ENCODE measurements at places on chromosomes 3 and 15. TPM values are rescaled to one million over a fixed set of nuclear protein-coding genes. Genes with fewer than 3 reads are reported as not detected.

- peak; percentile 4 for DNase-seq
These were observed 7.5 kb downstream of the CMSS1 start for GRCh38 chr3:99825004-99825640.

DNA sequence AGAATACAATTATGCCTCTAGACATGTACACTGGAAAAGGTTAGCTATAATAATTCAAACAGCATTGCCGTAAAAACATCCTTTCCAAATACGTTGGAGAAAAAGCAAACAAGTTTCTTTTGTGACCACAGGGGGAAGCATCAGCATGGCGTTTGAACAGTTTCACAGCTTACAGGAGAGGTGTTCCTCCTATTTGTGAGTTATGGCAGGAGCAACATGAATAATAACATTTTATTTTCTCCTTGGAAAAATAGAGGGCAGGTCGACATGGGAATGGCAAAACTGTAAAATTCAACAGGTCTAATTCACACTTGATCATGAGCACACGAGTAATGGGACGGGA is 39.7 kb upstream of the GADL1 start:
- peak; percentile 8 for DNase-seq

DNA sequence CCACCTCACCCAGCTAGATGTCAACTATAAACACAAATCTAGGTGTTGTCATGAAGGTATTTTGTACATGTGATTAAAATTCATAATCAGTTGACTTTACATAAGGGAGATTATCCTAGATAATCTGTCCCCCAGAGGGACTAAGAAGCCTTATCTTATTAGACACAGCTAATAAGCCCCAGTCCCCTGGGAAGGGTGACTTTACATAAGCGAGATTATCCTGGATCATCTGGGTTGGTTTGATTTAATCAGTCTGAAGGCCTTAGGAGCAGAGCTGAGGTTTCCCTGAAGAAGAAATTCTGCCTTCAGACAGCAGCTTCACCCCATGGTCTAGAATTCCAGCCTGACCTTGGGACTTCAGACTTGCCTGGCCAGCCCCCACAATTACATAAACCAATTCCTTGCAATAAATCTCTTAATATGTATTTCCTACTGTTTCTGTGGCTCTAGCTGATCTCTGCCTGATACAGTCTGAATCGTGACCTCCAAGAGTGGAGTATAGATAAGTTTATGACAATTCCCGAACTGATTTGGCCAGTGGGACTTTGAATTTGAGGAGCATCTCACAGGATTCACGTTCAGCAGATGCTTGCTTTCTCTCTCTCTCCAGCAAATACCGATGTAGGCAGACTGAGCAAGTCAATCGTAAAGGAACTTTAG is 66.5 kb downstream of the MRPL46 start:
- DNase-seq: no peak

- DNase-seq: no peak
These were observed 640.4 kb upstream of the CADM2 start for GRCh38 chr3:84318273-84318809.

DNA sequence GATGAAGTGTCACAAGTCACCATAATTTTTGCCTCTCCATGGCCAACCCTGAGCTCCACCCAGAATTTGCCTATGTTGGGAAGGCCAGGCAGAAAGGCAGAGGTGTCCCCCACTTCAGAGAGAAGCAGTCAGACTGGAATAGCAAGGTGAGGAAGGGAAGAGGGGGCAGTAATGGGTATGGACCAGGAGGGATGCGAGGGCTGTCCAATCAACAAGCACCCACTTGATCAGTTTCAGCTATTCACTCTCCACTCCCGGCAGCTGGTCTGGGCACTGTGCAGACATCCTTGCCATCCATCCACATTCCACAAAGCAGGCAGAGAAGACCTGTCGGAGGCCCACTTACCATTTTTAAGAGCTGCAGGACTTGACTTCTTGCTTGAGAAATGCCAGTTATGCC is 43.5 kb upstream of the CTNNB1 start:
- no peak for DNase-seq

GRCh38 chr3:52721002-52721729 is 15.3 kb downstream of the SPCS1 start:
- DNase-seq: no peak

GRCh38 chr3:127997961-127998360 is 54.3 kb upstream of the SEC61A1 start:
- DNase-seq: no peak

DNA sequence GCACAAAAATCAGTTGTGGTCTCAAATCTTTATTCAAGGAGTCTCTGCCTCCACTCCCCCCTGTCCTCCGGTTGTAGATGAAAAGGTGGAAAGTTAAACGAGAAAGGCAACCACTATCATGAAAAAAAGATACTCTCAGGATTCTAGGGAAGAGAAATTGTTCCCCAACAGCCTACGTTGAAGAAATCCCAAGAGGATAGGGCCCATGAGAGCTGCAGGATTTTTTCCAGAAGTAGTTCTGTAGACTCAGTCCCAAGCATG is 14.3 kb downstream of the ZIC1 start:
- DNase-seq: no peak

DNA sequence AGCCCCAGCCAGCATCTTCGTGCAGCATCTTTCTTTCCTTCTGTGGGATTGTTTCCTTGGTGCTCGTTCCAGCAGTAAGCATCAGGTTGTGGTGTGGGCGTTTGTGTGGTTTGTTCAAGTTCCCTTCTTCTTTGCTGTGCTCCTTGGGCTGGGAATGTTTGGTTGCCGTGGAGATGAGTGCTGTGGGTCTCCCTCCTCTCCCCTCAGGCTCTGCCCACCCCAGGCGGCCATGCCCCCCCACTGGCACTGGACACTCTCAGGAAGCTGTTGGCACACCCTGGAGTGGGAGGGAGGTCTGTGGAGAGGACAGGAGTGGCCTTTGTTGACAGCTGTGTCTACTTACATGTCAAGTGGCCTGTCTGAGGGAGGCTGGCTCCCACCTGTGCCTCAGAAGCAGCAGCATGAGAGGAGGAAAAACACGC is 46.5 kb upstream of the SACM1L start:
- DNase-seq: peak; percentile 28

- no peak for DNase-seq
These were observed 372.7 kb downstream of the EDEM1 start for GRCh38 chr3:5560199-5560598.

- DNase-seq: no peak
These were observed 74.0 kb downstream of the SRGAP3 start for GRCh38 chr3:9175421-9175820.

GRCh38 chr3:193344486-193344885 is 34.1 kb downstream of the ATP13A5 start:
- no peak for DNase-seq

- no peak for DNase-seq
These were observed 22.6 kb downstream of the CIP2A start for GRCh38 chr3:108566599-108566998.

DNA sequence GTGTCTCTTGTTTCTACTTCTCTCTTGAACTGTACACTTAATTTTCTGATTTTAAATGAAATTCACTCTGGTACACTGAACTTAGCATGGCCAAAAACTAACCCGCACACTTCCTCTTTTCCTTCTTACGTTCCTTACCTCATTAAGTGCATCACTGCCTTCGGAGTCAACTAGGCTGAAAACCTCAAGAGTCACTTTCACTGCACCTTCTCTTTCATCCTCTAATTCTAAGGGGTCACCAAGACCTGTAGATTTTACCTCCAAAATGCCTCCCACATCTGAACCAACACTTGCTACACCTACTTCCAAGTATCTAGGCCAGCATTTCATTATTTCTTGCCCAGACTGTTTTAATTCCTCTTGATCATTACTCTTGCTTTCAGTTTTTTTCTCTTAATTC is 6.6 kb downstream of the CBLB start:
- no peak for DNase-seq

DNA sequence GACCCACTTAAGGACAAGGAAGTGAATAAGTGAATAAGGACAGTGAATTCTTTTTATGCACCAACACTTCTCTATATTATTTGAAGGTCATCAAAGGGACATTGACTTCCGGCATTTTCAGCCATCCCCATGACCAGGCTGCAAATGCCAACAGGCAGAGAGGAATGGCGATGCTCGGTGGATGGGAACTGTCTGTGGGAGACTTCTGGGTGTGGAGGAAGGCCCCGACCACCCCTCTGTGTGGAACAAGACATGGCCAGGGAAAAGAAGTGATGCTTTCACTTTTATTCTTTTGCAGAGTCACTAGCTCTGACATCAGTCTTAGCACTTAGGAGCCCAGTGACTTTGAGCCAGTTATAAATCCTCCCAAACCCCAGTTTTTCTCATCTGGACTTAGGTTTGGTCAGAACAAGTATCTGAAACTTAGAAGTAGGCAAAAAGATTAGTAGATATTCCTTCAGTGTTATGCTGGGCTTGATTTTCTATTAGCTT is 84.5 kb downstream of the KBTBD8 start:
- DNase-seq: no peak

- peak; percentile 50 for DNase-seq
These were observed 27.5 kb downstream of the RARB start for GRCh38 chr3:25455441-25456132.

DNA sequence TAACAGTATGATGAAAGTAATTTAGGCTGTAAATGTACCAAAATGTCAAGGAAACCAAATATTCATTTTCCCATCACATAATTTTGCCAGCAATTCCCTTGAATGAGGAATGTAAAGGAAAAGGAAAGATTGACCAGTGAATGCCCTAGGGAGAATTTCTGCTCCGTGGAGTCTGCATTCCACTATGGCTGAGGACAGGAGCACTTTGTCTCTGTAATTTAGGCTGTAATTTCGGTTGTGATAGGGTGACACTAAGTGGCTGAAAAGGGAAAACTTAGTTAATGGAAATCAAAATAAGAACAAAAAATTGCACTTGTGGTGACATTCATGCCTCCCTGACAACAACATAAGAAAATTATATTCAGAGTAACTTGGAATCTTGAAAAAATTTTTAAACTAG is 8.3 kb upstream of the TMEM207 start:
- no peak for DNase-seq

DNA sequence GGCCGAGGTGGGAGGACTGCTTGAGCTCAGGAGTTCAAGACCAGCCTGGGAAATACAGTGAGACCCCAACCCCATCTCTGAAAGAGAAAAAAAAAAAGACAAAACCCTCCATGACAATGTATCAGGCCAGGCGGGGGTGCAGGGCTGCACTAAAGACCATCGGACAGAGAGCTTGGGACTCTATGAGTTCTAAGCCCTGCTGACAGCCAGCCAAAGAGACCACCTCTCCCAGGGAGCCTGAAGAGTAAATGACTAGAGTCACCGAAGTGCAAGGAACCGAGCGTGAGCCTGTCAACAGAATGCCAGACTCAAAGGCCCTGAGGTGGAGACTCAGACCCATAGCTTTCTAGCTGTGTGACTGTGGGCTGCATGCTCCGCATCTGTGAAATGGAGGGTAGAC is 12.5 kb downstream of the POC1A start:
- no peak for DNase-seq

DNA sequence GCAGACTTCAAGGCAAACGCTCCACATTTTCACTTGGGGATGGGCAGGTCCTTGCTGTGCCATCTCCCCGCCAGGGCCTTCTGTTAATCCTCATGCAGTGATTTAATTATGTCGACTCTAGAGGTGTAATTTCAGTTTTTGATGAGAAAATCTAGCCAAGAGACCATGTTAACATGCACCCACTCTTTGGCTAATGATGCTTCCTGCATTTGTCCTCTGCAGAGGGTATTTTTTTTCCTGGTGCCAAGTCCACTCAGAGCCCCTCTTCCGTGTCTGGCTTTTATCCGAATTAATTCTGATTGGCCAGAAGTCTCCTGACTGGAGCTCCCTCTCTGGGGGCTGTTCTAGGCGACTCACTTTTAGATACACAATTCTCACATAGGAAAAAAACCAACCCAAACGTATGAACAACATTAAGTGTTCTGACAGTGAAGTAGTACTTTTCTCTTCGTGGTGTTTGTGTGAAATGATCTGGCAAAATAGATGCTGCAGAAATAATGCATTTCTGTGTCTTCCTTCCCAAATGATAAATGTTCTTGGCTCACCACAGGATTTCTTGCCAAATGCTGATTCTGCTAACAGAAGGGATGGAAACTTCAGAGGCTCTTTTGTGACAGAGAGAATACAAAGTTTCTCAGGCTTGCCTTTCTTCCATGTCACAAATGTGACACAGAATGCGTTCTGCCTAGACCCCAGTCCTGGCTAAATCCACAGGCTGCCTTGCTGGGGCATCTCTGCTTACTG is 190.0 kb downstream of the CACNA2D3 start:
- no peak for DNase-seq

GRCh38 chr3:168251371-168251770 is 155.6 kb upstream of the GOLIM4 start:
- no peak for DNase-seq

DNA sequence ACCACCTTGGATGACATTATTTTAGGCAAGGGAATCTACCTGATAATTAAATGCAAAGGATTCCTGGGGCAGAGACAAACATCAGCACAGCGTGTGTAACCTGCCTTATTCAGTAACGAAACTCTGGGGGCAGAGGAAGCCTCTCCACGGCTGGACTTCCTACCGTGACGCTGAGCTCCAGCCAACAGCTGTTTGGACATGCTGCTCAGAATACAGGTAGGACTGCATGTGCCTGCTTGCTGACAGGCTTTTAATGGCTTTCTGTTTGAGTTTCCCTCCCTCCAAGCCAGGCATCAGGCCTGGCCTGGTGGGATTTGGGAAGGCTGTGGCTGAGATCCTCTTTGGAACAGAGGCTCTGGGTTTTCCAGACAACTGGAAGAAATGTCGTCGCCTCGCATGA is 150.6 kb downstream of the ADAMTS17 start:
- no peak for DNase-seq

GRCh38 chr3:120177151-120177550 is 82.9 kb upstream of the GSK3B start:
- DNase-seq: peak; percentile 66

DNA sequence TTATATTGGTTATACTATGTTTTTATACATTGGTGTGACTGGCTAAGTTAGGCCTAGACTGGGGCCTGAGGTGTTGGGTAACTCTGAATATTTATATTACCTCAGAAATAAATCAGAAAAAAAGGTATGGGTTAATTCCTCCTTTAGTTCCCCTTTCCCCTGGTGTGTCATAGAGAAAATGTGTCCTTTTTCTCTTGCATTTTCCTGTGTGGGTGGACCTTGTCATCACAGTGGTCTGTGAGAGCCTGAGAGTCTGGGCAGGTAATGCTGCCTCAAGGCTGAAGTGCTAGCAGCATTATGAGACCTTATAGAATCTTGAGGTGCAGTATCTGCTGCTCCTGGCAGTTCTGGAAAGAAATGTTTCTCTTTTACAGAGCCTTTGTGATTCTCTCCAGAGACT is 69.7 kb downstream of the PCOLCE2 start:
- no peak for DNase-seq

The SPTBN5 gene
- polyA plus RNA-seq: 0.05 TPM

The INSYN1 gene
- 3.5 TPM for polyA plus RNA-seq

The SHC4 gene
- 0.74 TPM for polyA plus RNA-seq

The CEP19 gene
- polyA plus RNA-seq: 2.4 TPM

The MRPS11 gene
- 103 TPM for polyA plus RNA-seq

The NEO1 gene
- 3.2 TPM for polyA plus RNA-seq

The ARHGEF26 gene
- 0.05 TPM for polyA plus RNA-seq

The SEC22A gene
- 33.4 TPM for polyA plus RNA-seq

The KLHL40 gene
- not detected for polyA plus RNA-seq

The SERINC4 gene
- not detected for polyA plus RNA-seq

The FAM43A gene
- 12.2 TPM for polyA plus RNA-seq
